ENCODE measurements at places on chromosomes 11 and 22.

GRCh38 chr11:22491555-22492225 lies 133.9 kb downstream of the FANCF start:
- H3K4me1 ChIP-seq = no peaks in the 10 kb centered on the region
- no peak overlapping the region for H3K27ac ChIP-seq
- no peaks in the 10 kb centered on the region for H3K36me3 ChIP-seq
- H3K4me3 ChIP-seq = no peak overlapping the region
- H3K27me3 ChIP-seq = no peaks in the 10 kb centered on the region

GRCh38 chr11:110169738-110170137 lies 76.5 kb downstream of the ZC3H12C start:
- no peaks in the 10 kb centered on the region for H3K4me1 ChIP-seq
- no peak for DNase-seq
- no peaks in the 10 kb centered on the region for H3K27me3 ChIP-seq
- H3K27ac ChIP-seq = no peak overlapping the region

GRCh38 chr11:72292106-72292785 lies 48.3 kb upstream of the PHOX2A start:
- no peak overlapping the region for H3K4me3 ChIP-seq
- no peaks in the 10 kb centered on the region for H3K4me1 ChIP-seq
- no peaks in the 10 kb centered on the region for H3K27me3 ChIP-seq

GRCh38 chr11:115420505-115420904 lies 83.7 kb downstream of the CADM1 start:
- H3K27me3 ChIP-seq = no peaks in the 10 kb centered on the region
- H3K27ac ChIP-seq = no peak overlapping the region
- H3K36me3 ChIP-seq = no peaks in the 10 kb centered on the region
- DNase-seq = no peak
- H3K4me3 ChIP-seq = no peak overlapping the region
- H3K4me1 ChIP-seq = no peaks in the 10 kb centered on the region

GRCh38 chr11:39247570-39248137 lies 2211.8 kb downstream of the LRRC4C start:
- H3K4me3 ChIP-seq = no peak overlapping the region
- no peak overlapping the region for H3K27ac ChIP-seq
- DNase-seq = no peak
- no peaks in the 10 kb centered on the region for H3K4me1 ChIP-seq
- H3K36me3 ChIP-seq = no peaks in the 10 kb centered on the region

DNA sequence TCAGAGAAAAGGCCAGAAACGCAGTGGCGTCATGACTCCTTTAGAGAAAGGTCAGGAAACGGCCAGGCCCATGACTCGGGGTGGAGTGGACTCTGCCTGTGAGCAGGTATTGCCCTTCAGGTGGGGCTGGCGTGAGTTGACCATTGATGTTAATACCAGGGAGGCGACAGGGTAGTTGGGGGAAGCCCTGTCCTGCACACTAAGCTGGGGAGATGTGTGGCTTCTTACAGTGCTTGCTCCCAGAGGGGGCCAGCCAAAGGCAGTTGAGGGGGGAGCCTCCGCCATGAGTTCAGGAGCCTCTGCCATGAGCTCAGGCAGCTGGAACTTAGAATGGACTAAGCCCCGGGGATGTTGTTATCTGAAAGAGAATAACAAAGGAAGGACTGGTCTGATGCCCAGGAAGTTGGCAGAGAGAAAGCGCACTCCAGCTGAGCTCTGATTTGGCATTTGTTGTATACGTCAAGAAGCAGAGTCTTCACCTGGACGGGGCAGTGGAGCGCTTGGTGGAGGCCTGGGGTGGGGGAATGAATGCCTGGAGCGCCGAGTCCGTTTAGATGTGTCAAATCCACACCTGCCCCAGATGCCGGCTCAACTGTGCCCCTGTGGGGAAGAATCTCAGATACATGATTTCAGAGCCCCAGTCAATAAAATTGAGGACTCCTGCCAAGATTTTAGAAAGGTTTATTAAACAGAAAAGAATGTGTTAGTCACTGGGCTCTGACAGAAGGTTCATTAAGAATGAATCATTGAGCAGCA lies 222.5 kb downstream of the TBC1D22A start:
- no peak for DNase-seq
- no peaks in the 10 kb centered on the region for H3K36me3 ChIP-seq
- no peak overlapping the region for H3K4me3 ChIP-seq
- H3K4me1 ChIP-seq = no peaks in the 10 kb centered on the region
- no peak overlapping the region for H3K27ac ChIP-seq
